ENCODE measurements at places on chromosomes 11 and 22.

DNA sequence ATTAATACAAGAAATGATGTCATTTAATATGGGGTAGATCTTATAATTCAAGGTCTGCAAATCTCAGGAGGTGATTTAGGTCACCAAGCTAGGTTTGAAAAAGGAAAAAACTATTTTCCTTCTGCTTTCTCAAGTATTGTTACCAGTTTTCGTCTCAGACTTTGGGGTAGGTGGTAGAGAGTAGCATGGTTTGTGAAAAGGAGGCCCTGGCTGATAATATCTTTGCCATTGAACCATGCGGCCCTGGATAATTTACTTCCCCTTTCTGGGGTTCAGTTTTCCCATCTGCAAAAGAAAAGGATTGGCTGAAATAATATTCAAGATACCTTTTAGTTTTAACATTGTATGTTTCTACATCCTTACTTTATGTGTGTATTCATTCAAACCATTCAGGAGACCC, 92.1 kb downstream of the WNT11 start:
- no peak for DNase-seq

- no peak for DNase-seq
These were observed 79.2 kb downstream of the WNT7B start for GRCh38 chr22:45897736-45898135.

DNA sequence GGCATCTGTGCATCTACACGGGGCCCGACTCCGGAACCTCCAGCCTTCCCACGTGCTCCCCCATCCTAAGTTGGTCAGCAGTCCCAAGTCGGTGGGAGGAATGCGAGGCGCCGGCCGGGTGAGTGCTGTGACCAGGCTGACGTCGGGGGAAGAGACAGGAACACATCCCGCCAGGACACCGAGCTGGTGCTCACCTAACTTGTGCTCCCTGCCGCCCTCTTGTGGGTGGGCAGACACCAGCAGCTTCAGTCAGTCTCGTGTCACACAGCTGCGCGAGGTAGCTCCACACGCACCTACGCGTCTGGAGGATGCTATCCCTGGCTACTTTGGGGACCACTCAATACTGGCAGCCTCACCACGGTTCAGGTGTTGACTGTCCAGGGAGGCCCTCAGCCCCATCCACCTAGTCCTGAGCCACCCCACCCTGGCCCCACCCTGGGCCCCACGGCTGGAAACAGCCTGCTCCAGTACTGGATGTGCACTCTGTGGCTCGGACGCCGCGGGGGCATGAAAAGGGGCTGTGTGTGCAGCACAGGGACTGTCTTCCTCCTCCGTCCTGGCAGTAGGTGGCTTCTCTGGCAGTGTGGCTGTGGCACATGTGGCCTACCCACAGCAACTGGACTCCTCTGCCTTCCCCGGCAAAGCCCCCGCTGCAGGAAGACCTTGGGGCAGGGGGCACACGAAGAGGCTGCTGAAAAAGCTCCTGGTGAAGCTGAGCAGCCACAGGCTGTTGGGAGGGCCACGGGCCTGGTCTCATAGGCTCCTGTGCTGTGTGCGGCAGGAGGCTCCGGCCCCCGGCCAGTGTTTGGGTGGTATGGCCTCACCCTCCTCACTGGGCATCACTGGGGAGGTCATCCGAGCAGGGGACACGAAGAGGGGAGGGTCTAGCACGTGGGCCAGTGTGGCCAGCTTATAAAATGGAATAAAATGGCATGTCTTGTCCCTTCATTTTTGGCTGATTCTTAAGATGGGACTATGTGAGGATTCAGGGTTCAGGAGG, 11.2 kb upstream of the BID start:
- peak; percentile 1 for DNase-seq

DNA sequence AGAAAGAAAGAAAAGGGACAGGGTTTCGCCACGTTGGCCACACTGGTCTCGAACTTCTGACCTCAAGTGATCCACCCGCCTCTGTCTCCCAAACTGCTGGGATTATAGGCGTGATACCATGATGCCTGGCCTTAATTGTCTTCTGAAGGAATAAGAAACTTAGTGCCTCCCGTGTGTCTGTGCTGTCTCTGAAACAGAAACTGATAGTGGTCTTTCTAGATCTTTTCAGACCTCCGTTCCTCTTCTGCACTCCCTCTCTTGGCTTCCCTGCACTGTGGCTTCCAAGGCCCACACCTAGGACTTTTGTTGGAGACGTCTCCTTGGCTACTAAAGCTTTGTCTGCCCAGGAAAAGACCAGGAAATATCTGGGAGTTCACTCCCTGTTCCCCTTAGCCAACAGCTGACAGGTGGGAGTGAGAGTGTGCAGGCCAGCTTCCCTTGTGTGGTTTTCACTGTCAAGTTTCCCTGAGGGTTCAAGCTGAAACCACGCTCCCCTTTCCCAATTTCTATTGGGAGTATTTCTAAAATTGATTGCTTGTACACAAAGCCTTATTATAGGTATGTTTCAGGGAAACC, 10.1 kb upstream of the HTR3B start:
- DNase-seq, result no peak

DNA sequence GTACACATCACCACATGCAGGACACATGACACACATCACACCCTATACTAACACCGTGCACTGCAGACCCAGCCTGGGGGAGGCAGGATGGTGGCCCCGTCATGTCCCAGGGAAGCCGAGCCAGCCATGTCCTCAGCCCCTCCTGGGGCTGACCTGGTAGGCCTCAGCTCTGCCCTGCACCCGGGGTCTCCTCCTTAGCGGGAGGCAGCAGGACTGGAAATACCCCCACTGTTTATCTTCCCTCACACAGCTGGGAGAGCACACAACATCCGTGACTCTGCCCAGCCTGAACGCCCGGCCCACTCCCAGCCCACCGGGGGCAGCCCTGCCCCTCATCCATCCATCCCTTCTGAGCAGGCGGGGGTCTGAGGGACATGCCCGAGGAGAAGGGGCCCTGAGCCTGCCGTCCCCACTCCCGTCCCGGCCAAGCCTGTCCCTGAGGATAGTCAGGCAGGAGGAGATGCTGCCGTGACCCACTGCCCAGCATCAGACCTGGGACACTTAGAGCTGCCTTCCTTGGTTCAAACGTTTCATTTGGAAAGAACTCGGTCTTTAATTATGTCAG, 945.0 kb downstream of the BRD1 start:
- no peak for DNase-seq

- DNase-seq, result no peak
These were observed 244.9 kb upstream of the BLID start for GRCh38 chr11:122360875-122361274.

GRCh38 chr11:43872995-43873394, 7.6 kb upstream of the ALKBH3 start:
- DNase-seq, result no peak

DNA sequence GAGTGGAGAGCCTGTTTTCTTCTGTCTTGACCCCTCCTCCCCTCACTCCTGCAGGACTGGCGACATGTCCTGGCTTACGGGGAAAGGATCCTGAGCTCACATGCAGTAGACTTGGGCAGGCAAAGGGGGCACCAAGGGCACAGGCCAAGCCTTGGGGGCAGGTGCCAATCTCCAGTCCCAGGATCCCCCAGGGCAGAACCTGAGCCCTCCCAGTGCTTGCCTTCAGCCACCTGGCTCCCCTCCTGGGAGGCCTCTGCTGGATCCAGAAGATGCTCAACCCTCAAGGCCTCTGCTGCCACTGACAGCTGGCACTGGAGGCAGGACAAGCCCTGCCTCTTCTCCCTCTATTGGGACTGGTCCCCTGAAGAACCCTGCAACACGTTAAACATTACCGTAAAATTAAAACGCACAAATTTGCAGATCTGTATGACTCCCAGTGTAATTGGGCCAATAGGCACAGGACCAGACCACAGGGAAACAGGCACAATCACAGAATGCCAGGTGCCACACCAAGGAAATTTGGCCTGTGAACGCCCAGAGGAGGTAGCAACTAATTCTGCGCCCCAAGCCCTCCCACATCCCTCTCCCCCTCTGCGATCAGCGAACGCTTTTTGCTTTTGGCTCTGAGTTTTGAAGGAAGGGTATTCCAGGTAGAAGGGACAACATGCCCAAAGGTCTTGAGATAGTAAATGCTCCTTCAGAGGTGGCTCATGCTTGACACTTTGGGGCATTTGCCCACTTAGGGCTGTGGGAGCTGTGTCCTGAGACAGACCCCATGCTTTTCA, 967 bp upstream of the LZTR1 start:
- DNase-seq, result no peak

- DNase-seq, result no peak
These were observed 17.6 kb downstream of the BLID start for GRCh38 chr11:122098261-122098980.

- DNase-seq, result no peak
These were observed 93.0 kb downstream of the CELSR1 start for GRCh38 chr22:46444390-46444854.

DNA sequence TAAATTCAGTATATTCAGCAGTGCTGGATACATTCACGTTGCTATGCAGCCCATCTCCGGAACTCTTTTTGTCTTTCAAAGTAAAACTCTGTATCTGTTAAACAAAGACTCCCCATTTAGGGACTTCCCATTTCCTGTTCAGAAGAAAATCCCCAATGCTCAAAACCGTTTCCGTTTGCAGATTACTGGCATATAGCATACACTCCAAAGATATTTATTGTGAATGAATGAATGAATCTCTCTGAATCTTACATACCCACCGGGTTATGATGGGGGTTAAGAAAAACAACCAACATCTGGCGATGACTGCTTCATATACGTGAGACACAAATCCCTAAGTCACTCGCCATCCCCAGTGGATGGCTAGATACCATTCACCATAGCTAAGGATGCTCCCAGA, 1.6 kb downstream of the THY1 start:
- DNase-seq, result no peak

DNA sequence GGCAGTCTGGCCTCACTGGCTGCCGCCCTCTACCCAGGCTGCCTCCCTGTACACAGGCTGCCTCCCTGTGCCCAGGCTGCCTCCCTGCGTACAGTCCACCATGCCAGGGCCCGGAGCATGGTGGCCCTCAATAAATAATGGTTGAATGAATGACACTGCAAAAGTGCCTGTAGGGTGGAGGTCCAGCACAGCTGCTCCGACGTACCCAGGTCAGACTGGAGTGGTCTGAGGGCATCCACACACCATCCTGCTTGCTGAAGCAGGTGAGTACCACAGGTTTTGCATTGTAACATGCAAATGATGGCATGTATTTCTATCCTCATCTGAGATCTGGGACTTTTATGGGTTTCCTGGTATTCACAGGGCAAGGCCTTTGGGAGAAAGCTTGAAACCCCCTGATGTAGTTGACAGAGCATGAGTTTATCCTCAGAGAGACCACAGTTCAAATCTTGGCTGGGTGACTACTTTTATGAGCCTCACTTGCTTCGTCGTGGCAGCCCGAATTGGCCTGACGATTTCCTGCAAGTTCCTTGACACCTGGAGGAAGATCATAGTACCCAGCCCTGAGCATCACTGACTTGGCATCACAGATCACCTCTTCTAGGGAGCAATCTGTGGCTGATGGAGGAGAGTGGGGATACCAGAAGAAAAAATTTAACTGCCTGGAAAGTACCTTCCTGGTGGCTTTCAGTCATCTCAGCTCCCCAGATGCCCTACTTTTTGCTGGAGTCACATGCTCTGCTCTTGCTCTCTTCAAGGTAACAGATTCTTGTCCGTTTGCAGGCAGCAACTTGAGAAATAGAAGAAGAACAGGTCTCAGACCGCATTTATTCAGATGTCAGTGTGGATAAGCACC, 16.0 kb upstream of the CYB5R3 start:
- no peak for DNase-seq

DNA sequence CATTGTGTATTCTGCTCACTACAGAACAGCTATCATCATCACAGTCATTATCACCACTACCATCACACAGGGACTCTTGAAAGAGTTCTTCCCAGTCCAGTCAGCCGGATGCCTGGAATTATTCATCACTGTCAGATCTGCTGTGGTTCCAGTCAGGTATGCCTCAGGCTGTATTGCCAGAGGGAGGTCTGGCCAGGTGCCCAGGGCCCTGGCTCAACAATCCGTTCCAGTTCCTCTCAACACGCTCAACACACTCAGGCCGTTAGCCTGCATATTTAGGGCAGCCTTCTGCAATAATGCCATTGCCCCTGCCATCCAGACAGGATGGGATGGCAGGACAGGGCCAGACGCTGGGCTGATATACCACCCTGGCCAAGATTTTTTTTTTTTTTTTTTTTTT, 28.6 kb upstream of the RASL10A start:
- DNase-seq, result peak; percentile 91

DNA sequence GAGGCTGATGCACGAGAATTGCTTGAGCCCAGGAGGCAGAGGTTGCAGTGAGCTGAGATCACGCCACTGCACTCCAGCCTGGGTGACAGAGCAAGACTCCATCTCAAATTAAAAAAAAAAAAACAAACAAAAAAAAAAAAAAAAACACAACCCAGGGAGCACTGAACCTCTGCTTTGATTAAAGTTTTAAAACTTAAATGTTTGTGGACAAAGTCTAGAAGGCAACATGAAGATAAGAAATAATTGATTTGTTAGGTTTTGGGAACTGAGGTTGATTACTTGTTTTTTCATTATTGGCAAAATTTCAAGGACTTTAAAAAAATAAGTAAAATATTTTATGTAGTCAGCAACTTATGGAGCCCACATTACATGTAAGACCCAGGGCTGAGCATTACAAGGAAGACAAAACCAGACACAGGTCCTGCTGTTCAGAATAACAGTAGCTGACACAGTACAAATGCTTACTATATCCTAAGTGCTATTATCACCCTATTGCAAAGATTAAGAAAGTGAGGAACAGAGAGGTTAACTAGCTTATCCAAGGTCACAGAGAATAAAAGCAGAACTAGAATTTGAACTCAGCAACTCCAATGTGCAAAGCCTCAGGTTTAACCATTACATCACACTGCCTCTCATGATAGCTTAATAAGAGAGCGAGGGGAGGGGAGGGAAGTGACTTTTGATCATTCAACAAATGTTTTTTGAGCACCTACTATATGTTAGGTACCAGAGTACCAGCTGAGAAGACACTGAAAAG, 2.3 kb upstream of the CRY2 start:
- DNase-seq, result no peak

DNA sequence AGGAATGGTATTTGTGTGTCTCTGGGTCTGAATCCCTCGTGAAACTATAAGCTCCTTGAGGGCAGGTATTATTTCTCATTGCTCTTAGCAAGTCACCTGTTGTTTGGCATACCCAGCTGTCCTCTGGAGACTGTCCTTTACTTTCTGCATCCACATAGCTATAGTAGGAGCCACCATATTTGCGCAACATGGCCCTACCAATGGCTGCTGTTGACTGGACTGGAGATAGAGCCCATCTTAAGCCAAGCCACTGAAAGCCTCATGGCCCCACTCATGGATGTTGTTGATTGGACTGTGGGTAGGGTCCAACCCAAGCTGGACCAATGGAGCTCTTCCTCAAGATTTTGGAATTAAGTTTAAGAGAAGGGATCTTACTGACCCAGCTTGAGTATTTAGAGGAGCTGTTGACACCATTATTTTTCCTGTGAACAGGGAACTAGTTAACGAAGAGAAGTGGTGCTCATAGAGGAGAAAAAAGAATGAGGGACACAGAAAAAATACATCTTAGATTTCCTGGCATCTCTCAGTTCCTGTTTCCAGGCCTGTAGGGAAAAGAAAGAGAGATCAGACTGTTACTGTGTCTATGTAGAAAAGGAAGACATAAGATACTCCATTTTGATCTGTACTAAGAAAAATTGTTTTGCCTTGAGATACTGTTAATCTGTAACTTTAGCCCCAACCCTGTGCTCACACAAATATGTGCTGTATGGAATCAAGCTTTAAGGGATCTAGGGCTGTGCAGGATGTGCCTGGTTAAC, 47.2 kb downstream of the LRRC74B start:
- no peak for DNase-seq
